Activated T-helper 2 cell treated with anti-CD3 and anti-CD28 coated beads, Interferon-gamma antibody, Interleukin-2, Interleukin-4, amounts not matched to agents 10 μg/mL and 5 μg/mL and 100 μg/mL, durations not matched to agents 14 hours and 24 hours and 36 hours (primary cell): ENCODE measurements at places on chromosomes 6 and 20. TPM values are rescaled to one million over a fixed set of nuclear protein-coding genes. Genes with fewer than 3 reads are reported as not detected.

ATP6V1G2 gene
- total RNA-seq = 0.69 and 0.82 TPM in 2 replicates

HLA-A gene
- total RNA-seq = 1,569 and 1,592 TPM in 2 replicates

ID1 gene
- total RNA-seq = 1.5 and 2.1 TPM in 2 replicates

FLRT3 gene
- total RNA-seq = not detected in 2 replicates

ARMH2 gene
- not detected in 2 replicates for total RNA-seq

LRRN4 gene
- total RNA-seq = 0.11 TPM in 1 of 2 replicates, not detected in the other

STMND1 gene
- not detected in 2 replicates for total RNA-seq

HEY2 gene
- not detected in 2 replicates for total RNA-seq

ELOVL2 gene
- total RNA-seq = not detected in 2 replicates

BMP2 gene
- total RNA-seq = 0.07 and 0.25 TPM in 2 replicates

MAFB gene
- 0.83 and 1.1 TPM in 2 replicates for total RNA-seq

LPA gene
- total RNA-seq = not detected in 2 replicates

RHAG gene
- total RNA-seq = not detected in 2 replicates

DCDC2 gene
- total RNA-seq = not detected in 2 replicates

TMEM170B gene
- 0.62 and 0.78 TPM in 2 replicates for total RNA-seq

PACSIN1 gene
- total RNA-seq = not detected in 2 replicates

FILIP1 gene
- total RNA-seq = not detected in 2 replicates

GJA10 gene
- 0.11 and 0.32 TPM in 2 replicates for total RNA-seq

TINAG gene
- total RNA-seq = not detected in 2 replicates

GRIK2 gene
- total RNA-seq = not detected in 2 replicates

PCMT1 gene
- total RNA-seq = 112 TPM in 2 replicates

PDYN gene
- total RNA-seq = not detected in 2 replicates

APOBEC2 gene
- total RNA-seq = not detected in 2 replicates

PLN gene
- total RNA-seq = not detected in 2 replicates

TPBG gene
- 0.07 TPM in 1 of 2 replicates, not detected in the other for total RNA-seq

PSORS1C1 gene
- not detected in 2 replicates for total RNA-seq

WDR46 gene
- 87.3 and 98.3 TPM in 2 replicates for total RNA-seq

HLA-DOA gene
- total RNA-seq = 0.28 and 0.37 TPM in 2 replicates

B3GAT2 gene
- not detected in 2 replicates for total RNA-seq

CHRNA4 gene
- not detected in 2 replicates for total RNA-seq

METTL24 gene
- not detected in 2 replicates for total RNA-seq

SLC12A5 gene
- 0.73 TPM in 1 of 2 replicates, not detected in the other for total RNA-seq

LY6G5C gene
- total RNA-seq = 4.6 and 4.8 TPM in 2 replicates

NINL gene
- 6.9 and 7.5 TPM in 2 replicates for total RNA-seq

PM20D2 gene
- 14.8 and 15.3 TPM in 2 replicates for total RNA-seq

GSTA2 gene
- total RNA-seq = not detected in 2 replicates

HNF4A gene
- not detected in 2 replicates for total RNA-seq

DACT2 gene
- 0.80 and 0.87 TPM in 2 replicates for total RNA-seq
